ENCODE measurements at places on chromosomes 4 and X. TPM values are rescaled to one million over a fixed set of nuclear protein-coding genes. Genes with fewer than 3 reads are reported as not detected.

ZFP92 gene
- 2.2 TPM for total RNA-seq

CPLX1 gene
- 1.3 TPM for total RNA-seq

MAGEA6 gene
- total RNA-seq = not detected

NR0B1 gene
- total RNA-seq = not detected

ERVMER34-1 gene
- not detected for total RNA-seq

EVC2 gene
- total RNA-seq = 1.4 TPM

TMEM255A gene
- total RNA-seq = 0.15 TPM

RAB40AL gene
- 0.33 TPM for total RNA-seq

MAGEB10 gene
- not detected for total RNA-seq

NPY2R gene
- not detected for total RNA-seq

RBMXL3 gene
- total RNA-seq = not detected

GUCY1B1 gene
- total RNA-seq = 1.5 TPM

AGTR2 gene
- not detected for total RNA-seq

SRPX2 gene
- not detected for total RNA-seq

SLC6A14 gene
- not detected for total RNA-seq

FANCB gene
- total RNA-seq = 12.0 TPM

All from activated CD8-positive, alpha-beta memory T cell treated with anti-CD3 and anti-CD28 coated beads, Interleukin-2, amount 10 ng/mL, durations not matched to agents 7 days and 5 days (primary cell).